ENCODE measurements at places on chromosomes 4 and X.
A peak's percentile ranks its signal among the peaks of the same experiment; 100 is the strongest.

- no peak for DNase-seq
Measured at GRCh38 chr4:8919651-8920288, 48.1 kb upstream of the HMX1 start.

- no peak for DNase-seq
Measured at GRCh38 chrX:40383360-40383759, 197.4 kb upstream of the ATP6AP2 start.

GRCh38 chrX:50779694-50780093 is 34.3 kb downstream of the SHROOM4 start:
- DNase-seq: no peak

GRCh38 chr4:128288689-128289106 is 1.1 kb upstream of the PGRMC2 start:
- DNase-seq: peak; percentile 74

GRCh38 chr4:21893136-21893535 is 55.4 kb downstream of the KCNIP4 start:
- peak; percentile 2 for DNase-seq

All from tongue (tissue), 3 donors.